H9 (cell line): ENCODE measurements at places on chromosomes 3 and 15. TPM values are rescaled to one million over a fixed set of nuclear protein-coding genes. Genes with fewer than 3 reads are reported as not detected.

GRCh38 chr15:32908135-32908801, 190.5 kb downstream of the GREM1 start:
- DNase-seq, result no peak

- no peak for DNase-seq
Measured at GRCh38 chr3:169405076-169405475, 258.4 kb downstream of the MECOM start.

GRCh38 chr3:172260381-172260780, 187.9 kb downstream of the GHSR start:
- no peak for DNase-seq

- DNase-seq, result no peak
Measured at GRCh38 chr3:58193682-58194407, 16.9 kb downstream of the DNASE1L3 start.

DNA sequence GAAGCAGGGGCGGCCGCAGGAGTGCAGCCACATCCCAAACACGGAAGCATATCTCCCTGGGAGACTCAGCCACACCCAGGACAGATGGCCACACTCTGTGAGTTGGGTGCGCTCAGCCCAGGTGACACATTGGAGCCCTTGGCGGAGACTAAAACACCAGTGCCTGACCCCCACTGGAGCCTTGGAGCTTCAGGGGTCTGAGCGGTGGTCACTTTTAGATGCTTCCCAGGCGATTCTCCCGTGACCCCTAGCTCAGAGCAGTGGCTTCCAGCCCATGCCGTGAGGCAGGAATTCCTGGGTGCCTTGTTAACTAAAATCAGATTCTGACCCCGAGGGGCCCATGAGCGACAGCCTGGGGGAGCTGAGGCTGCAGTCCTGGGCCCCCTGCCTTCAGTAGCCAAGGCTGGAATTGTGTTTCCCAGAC, 54.5 kb downstream of the PLXNA1 start:
- DNase-seq, result no peak

GRCh38 chr3:129425619-129426018, 2.8 kb downstream of the EFCAB12 start:
- DNase-seq, result no peak

- DNase-seq, result peak; percentile 62
Measured at GRCh38 chr15:74422652-74423430, 10.9 kb downstream of the SEMA7A start.

- DNase-seq, result no peak
Measured at GRCh38 chr3:550471-550870, 353.9 kb downstream of the CHL1 start.

DNA sequence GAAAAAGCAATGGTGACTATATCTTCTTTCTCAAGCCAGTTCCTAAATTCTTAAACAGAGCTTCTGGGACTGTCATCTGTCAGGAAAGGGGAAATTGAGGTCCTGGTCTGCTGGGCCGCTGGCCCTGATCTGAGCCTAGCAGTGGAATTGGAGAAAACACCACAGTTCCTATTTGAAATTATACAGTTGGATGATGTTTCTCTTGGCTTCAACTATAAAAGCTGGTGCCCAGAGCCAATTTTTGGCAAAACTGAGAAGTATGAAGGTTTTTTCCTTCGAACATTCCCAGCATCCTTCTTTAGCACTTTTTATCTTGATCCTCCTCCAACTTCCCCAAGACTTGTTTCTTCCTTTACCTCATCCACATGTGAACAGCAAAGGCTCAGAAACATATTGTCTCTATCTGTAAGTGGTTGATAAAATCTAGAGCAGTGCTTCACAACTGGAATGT, 83.9 kb downstream of the CD47 start:
- no peak for DNase-seq

The GCNT3 gene
- not detected in 2 replicates for total RNA-seq

The PLSCR5 gene
- not detected in 2 replicates for total RNA-seq

- no peak for DNase-seq
Measured at GRCh38 chr3:161946443-161946960, 449.9 kb downstream of the OTOL1 start.

DNA sequence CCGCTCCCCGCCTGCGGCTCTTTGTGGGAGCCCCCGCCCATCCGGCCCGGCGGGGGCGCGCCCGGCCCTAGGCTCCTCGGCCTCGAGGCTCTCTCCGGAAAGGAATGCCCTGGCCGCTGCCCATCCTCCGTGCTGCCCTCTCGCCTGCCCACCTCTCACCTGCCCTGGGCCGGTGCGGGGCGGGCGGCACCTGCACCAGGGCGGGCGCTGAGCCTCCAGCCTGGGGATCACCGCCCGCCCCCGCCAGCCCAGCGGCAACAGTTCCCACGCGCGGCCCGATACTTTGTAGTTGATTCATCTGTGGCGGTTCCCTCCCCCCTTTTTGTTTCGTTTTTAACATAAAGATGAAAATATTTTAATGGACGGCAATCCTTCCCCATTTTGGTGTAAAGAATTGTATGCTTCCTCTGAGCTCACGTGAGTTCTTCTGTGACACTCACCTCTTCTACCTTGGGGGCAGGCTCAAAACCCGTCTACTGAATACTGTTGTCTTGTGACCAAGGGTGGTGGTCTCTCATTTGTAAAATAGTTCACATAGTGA, 1.9 kb downstream of the KLF13 start:
- no peak for DNase-seq

The MAP4 gene
- 138 and 140 TPM in 2 replicates for total RNA-seq

The C2CD4A gene
- total RNA-seq, result not detected in 2 replicates

The HDGFL3 gene
- total RNA-seq, result 120 and 122 TPM in 2 replicates
